Thoracic aorta (tissue), 2 donors: ENCODE measurements at places on chromosomes 5 and 9. TPM values are rescaled to one million over a fixed set of nuclear protein-coding genes. Genes with fewer than 3 reads are reported as not detected.

Gene TOR2A
- total RNA-seq, result 14.5 TPM

Gene PHPT1
- 92.1 TPM for total RNA-seq

Gene SLC22A4
- total RNA-seq, result 2.1 TPM

GRCh38 chr9:88992556-88992955 lies 1.3 kb downstream of the S1PR3 start:
- DNase-seq, result no peak

DNA sequence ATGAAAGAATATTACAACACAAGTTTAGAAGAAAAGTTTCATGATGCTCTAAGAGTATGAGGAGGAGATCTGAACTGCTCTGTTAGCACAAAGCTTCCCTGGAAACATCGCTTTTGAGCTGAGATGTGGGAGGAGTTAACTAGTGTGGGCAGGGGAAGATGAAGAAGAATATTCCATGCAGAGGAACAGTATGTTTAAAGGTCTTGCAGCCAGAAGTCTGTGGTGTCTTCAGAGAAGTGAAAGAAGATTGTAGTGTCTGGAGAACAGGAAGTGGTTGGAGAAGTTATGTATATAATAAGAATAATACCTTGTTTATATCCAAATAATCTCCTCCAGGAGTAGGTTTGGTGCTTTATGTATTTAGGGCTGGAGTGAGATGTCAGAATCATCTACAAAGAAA lies 406.7 kb downstream of the MAN2A1 start:
- no peak for DNase-seq

DNA sequence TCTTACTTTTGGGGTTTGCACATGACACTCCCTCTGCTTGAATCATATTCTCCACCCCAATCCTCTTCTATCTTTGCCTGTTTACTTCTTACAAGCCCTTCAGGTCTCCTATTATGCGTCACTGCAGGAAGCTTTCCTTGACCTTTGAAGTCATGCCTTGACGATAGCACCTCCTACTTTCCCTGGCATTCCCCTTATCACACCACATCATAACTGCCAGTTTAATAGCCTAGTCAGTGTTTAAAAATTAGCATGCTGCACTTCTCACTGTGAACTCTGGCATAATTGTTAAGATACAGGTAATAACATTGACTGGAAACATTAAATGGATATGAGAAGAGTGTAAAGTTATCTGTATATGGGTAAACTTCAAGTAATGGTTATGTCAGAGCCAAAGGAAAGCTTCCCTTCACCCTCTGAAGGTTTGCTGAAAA lies 37.1 kb upstream of the CEP120 start:
- no peak for DNase-seq
